ENCODE measurements at places on chromosomes 2 and 18. TPM values are rescaled to one million over a fixed set of nuclear protein-coding genes. Genes with fewer than 3 reads are reported as not detected.

DNA sequence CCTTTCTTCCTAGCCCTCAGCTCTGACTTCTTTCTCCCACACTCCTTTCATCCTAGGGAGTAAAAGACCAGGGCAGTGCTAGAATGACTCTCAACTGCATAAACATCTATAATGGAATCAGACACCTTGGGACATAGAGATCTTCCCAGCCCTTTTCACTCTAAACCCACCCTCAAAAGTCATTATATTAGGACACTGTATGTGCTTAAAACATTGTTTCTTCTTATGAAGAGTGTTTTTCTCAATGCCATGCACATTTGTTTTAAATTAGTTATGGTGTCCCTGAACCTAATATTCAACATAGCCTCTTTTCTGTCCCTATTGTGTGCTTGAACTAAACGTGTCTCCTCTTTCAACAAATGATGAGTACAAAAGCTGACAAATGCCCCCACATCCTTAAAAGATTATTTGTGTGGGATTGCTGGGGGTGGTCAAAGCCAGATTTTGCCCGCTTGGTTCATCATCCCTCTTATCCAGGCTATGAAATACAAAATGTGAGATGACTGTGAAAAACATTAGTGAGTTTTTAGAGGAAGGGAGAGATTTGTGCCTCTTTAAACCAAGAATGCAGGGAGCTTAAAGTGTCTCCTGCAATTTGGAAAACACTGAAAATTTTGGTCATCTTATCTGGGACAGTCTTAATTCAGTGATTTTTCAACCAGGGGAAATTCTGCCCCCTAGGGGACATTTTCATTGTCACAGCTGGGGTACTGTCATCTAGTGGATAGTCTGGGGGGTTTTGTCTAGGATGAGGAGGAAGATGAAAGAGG is 29.0 kb downstream of the SERPINB5 start:
- no peaks in the 10 kb centered on the region for H3K36me3 ChIP-seq
- H3K4me3 ChIP-seq: no peak overlapping the region
- DNase-seq: peak; percentile 54
- H3K27me3 ChIP-seq: no peaks in the 10 kb centered on the region
- no peaks in the 10 kb centered on the region for H3K4me1 ChIP-seq

DNA sequence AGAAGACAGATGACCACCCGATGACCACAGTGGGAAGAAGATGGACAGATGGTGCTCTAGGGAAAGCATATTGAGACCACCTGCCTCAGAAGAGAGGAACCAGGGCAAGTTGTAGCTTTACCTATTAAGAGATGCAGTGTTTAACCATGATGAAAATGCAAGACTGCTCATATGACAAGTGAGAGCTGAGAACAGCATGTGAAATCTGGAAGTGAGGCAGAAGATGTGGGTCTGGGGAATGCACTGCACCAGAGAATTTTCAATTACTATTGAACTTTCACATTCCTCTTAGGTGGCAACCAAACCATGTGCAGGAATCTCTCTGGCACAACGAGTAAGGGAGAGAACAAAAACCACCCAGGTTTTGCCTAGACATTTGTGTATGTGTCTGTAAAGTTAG is 184.8 kb upstream of the CRIM1 start:
- no peak for DNase-seq
- no peak overlapping the region for H3K27ac ChIP-seq
- no peaks in the 10 kb centered on the region for H3K36me3 ChIP-seq
- no peaks in the 10 kb centered on the region for H3K27me3 ChIP-seq
- no peaks in the 10 kb centered on the region for H3K4me1 ChIP-seq
- no peak overlapping the region for H3K4me3 ChIP-seq

FOXD4L1 gene
- not detected for total RNA-seq

RTP5 gene
- not detected for total RNA-seq

UGT1A10 gene
- 45.2 TPM for total RNA-seq

DNA sequence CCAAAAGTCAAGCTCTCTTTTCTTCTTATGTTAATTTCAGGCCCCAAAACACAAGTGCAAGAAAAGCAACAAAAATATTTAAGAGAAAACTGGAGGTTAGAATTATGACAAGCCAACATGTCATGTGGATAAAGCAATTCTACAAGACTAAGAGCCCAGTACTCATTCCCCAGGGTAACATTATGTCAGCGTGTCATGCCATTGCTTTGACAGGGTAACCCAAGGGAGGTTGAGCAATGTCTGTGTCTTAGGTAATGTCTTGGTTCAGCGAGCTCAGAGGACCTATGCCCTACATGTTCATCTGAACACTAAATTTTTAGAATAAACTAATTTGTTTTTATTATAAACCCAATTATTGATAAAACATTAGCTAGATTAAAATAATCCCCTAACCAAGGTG is 173.2 kb upstream of the ZNF804A start:
- H3K27ac ChIP-seq: no peak overlapping the region
- H3K4me1 ChIP-seq: no peaks in the 10 kb centered on the region
- H3K4me3 ChIP-seq: no peak overlapping the region
- H3K36me3 ChIP-seq: no peaks in the 10 kb centered on the region
- H3K27me3 ChIP-seq: no peaks in the 10 kb centered on the region

CYTIP gene
- total RNA-seq: 5.9 TPM

GRCh38 chr2:111236025-111236424 is 115.3 kb downstream of the BCL2L11 start:
- H3K27me3 ChIP-seq: no peaks in the 10 kb centered on the region
- DNase-seq: no peak

- H3K27ac ChIP-seq: no peak overlapping the region
- no peaks in the 10 kb centered on the region for H3K27me3 ChIP-seq
- no peak for DNase-seq
- H3K36me3 ChIP-seq: no peaks in the 10 kb centered on the region
- H3K4me3 ChIP-seq: no peak overlapping the region
Measured at GRCh38 chr2:224682134-224682533, 34.0 kb downstream of the CCDC195 start.

DNA sequence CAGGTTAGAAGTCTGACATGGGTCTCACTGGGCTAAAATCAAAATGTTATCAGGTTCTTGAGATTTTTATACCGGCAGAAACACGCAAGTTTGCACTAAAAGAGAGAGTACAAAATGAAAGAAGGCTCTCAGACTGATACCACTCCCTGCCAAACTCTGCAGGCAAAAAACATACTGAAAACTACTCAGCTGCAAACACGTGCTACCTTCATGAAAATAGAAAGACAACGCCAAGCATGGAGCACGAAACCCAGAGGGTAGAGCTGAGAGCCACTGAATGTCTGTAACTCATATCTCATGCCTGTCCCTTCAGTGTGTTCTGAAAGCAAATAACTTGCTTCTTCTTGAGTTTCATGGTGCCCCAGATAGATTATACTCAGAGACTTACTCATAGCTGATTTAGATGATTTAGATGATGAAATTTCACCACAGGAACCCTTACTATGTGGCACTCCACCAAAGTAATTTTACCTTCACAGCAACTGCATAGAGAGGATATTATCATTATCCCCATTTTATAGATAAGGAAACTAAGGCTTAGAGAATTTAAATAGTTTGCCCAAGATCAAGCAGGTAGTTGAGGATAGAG is 313.0 kb upstream of the SLC39A10 start:
- H3K4me1 ChIP-seq: no peaks in the 10 kb centered on the region
- no peaks in the 10 kb centered on the region for H3K27me3 ChIP-seq
- no peak for DNase-seq

SERPINB4 gene
- not detected for total RNA-seq

GRCh38 chr2:25690058-25690457 is 16.7 kb upstream of the DTNB start:
- H3K36me3 ChIP-seq: no peaks in the 10 kb centered on the region
- H3K4me3 ChIP-seq: no peak overlapping the region
- DNase-seq: no peak

- no peaks in the 10 kb centered on the region for H3K27me3 ChIP-seq
- H3K4me1 ChIP-seq: peaks cover 5% of the 10 kb centered on the region
- no peaks in the 10 kb centered on the region for H3K36me3 ChIP-seq
- DNase-seq: no peak
- H3K4me3 ChIP-seq: no peak overlapping the region
Measured at GRCh38 chr2:204228169-204228886, 291.8 kb downstream of the ICOS start.

GRCh38 chr2:66862885-66863650 is 428.1 kb downstream of the MEIS1 start:
- H3K4me3 ChIP-seq: no peak overlapping the region
- H3K36me3 ChIP-seq: no peaks in the 10 kb centered on the region
- H3K4me1 ChIP-seq: no peaks in the 10 kb centered on the region

DNA sequence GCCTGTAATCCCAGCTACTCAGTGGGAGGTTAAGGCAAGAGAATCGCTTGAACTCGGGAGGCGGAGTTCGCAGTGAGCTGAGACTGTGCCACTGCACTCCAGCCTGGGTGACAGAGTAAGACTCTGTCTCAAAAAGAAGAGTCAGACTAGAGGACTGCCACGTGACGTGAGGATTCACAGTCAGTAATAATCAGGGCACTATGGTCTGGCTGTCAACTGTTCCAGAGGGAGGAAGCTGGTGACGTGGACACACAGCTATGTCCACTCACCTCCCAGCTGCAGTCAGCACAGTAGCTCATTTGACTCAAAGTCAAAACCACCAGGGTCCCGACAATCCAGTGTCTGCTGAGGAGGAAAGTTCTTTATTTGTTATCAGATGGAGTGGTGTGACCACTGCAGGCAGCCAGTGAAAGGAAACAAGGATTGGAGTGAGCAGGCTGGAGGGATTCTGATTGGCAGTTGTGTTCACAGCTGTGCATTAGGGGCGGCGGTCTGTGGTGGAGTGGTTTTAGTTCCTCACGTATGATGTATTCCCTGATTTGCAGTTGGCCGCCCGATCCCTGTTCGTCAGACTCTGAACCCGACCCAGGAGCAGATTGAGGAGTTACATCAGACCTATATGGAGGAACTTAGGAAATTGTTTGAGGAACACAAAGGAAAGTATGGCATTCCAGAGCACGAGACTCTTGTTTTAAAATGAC is 37.9 kb downstream of the MOGAT1 start:
- H3K4me3 ChIP-seq: no peak overlapping the region
- H3K36me3 ChIP-seq: no peaks in the 10 kb centered on the region
- H3K27me3 ChIP-seq: no peaks in the 10 kb centered on the region
- H3K27ac ChIP-seq: no peak overlapping the region
- DNase-seq: peak; percentile 27

TCF23 gene
- total RNA-seq: 0.05 TPM

DNA sequence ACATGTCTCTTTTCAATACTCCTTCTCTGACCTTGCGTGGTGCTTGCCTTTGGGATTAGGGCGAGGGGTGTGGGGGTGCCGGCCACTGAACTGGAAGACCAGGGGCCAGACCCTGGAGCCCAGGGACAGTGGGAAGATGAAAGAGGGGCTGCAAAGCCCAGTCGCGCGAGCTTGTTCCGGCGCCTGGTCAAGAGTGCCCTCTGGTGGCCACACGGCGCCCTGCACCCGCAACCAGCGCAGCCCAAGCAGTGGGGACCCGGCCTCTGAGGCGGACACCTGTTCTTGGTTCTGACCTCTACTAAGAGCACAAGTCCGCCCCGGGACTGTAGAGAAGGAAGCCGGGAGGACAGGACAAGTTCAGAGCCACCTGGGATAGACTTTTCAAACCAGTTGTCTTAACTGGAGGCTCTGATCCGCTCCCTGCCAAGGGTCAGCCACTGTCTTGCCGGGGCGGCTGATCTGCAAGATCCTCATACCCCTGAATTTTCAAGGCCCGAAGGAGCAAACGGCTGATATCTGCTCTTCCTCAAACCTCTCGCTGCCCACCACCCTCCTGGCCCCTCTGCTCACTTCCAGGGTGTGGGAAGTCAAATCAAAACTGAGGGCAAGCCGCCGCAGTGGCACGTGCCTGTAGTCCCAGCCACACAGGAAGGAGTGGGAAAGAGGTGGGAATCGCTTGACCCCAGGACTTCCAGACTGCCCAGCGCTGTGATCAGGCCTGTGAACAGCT is 14.9 kb upstream of the MSH6 start:
- DNase-seq: peak; percentile 54
- H3K27ac ChIP-seq: no peak overlapping the region
- no peaks in the 10 kb centered on the region for H3K36me3 ChIP-seq
- no peaks in the 10 kb centered on the region for H3K27me3 ChIP-seq

DNA sequence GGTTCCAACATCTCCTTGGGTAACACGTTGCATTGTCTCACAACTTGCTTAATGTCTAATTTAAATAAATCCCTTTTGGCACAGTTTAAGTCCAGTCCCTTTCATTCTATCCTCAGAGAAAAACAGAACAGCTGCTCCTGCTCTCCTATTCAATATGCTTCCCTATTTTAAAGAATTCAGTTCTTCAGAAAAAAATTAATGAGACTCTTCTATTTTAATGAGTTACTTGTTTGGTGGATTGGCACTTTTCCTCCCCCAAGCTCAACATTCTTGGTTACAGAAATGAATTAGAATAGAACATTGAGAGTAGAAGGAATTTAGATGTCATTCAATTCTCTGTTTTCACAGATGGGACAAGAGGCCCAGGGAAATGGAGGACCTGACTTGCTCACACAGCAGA is 116.9 kb upstream of the ATP8B1 start:
- H3K27ac ChIP-seq: no peak overlapping the region
- H3K4me3 ChIP-seq: no peak overlapping the region
- no peak for DNase-seq
- H3K4me1 ChIP-seq: peaks cover 5% of the 10 kb centered on the region

GRCh38 chr2:223970343-223971128 is 13.3 kb downstream of the MRPL44 start:
- H3K27me3 ChIP-seq: no peaks in the 10 kb centered on the region
- no peak overlapping the region for H3K27ac ChIP-seq
- no peak overlapping the region for H3K4me3 ChIP-seq

WNT10A gene
- 0.61 TPM for total RNA-seq

GRCh38 chr2:101733257-101733993 is 35.9 kb downstream of the MAP4K4 start:
- no peak for DNase-seq
- no peak overlapping the region for H3K27ac ChIP-seq
- H3K4me3 ChIP-seq: no peak overlapping the region
- H3K4me1 ChIP-seq: peaks cover 8% of the 10 kb centered on the region
- H3K36me3 ChIP-seq: no peaks in the 10 kb centered on the region

DNA sequence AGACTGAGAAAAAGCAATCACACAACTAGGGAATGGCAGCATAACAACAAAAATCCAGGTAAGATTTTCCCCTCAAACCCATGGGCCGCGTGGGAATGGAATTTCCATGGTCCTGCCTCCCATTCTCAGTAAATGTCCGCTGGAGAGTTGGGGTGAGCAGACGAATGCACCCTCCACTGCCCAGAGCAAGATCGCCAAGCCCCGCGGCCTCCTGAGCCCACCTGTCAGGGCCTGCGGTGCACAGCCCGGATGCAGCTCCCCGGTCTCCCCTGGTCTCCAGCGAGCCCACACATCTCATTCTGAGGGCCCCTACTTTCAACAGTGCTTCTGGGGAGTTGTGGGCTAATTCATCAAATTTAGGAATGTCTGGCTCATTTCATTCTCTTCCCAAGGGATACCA is 327.4 kb upstream of the HS6ST1 start:
- no peaks in the 10 kb centered on the region for H3K36me3 ChIP-seq
- H3K4me1 ChIP-seq: no peaks in the 10 kb centered on the region
- no peak overlapping the region for H3K4me3 ChIP-seq

NT5DC4 gene
- total RNA-seq: not detected

Measured in colonic mucosa (tissue), 4 donors.